Foreskin melanocyte (primary cell): ENCODE measurements at places on chromosomes 13 and 19.
A peak's percentile ranks its signal among the peaks of the same experiment; 100 is the strongest.

GRCh38 chr19:33366127-33366526, 7.4 kb upstream of the CEBPG start:
- no peak for DNase-seq

DNA sequence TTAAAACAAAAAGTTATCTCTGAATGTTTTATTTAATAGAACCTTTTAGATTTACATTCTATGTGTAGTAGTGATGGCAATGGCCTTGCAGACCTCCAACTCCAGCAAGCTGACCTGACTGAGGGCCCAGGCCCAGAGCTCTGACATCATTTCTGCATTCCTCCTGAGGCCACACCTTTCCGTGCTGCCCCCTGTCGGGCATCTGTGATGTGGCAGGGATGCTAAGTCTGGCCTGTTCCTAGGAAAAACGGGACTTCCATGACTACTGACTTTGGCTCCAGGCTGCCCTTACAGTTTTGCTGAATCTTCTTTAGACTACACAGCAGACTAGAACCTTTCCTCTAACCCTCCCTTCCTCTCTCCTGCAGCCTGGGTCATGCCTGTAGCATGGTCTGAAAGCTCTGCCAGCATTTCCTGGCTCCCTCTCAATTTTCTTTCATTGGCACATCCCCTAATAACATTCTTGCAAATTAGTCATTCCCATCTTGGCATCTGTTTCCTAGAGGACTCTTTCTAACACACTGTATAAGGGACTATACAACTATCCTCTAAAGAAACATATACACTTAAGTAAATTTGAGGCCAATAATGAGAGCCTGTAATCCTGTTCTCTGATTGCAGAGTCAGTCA, 249.1 kb downstream of the GPC5 start:
- DNase-seq, result no peak

DNA sequence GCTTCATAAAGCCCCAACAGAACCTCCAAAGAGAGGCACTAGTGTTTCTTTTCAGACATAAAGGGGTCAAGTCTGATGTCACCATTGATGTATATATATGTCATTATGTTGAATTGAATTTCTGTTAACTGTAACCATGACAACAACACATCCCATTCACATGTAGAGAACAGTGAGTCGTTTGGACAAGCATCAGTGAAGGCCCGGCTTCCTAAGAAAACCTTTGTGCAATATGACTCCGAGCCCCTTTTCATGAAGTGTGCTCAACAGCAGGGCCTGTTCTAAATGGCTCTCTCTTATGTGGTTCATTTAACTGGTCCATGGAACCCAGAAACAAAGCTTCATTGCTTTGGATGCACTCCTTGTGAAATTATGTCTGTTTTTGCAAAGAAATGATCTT, 67.2 kb upstream of the UBL3 start:
- peak; percentile 86 for DNase-seq

- no peak for DNase-seq
Observed at GRCh38 chr19:6216236-6216995, 63.4 kb downstream of the MLLT1 start.

DNA sequence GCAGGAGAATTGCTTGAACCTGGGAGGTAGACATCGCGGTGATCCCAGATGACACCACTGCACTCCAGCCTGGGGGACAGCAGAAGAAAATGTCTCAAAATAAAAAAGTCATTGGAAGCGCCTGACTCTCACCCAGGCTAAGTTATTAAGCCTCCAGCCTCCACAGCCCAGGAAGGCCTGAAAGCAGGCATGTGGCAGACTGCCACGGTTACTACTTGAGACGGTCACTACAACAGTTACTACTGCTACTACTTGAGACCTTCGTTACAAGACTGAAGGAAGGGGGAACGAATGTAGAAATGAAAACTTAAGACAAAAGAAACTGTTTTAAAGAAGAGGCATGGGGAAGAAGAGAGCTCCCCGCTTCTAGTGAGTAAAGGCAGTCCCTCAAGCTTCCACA, 9.6 kb downstream of the PRR22 start:
- no peak for DNase-seq

DNA sequence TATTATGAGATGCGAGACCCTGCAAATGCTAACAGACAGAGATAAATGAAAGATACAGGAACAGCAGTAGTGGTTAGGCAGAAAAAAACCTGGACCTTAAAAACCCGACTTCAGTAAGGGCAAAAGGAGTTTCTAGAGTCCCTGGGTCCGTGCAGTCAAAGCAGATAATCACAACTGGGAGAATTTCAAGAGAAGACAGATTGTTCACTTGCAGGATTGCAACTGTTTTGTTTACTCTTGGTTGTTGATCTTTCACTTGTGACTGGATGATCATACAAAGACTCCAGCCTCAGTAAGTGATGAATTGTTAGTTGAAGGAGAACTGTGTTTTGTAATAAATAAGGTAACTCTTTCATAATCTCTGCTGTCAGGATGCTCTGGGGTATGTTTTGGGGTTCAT, 135.1 kb downstream of the GPC6 start:
- no peak for DNase-seq

GRCh38 chr19:45591004-45591637, 6.5 kb upstream of the OPA3 start:
- no peak for DNase-seq

- no peak for DNase-seq
Observed at GRCh38 chr19:19270749-19271571, 2.1 kb downstream of the TM6SF2 start.

DNA sequence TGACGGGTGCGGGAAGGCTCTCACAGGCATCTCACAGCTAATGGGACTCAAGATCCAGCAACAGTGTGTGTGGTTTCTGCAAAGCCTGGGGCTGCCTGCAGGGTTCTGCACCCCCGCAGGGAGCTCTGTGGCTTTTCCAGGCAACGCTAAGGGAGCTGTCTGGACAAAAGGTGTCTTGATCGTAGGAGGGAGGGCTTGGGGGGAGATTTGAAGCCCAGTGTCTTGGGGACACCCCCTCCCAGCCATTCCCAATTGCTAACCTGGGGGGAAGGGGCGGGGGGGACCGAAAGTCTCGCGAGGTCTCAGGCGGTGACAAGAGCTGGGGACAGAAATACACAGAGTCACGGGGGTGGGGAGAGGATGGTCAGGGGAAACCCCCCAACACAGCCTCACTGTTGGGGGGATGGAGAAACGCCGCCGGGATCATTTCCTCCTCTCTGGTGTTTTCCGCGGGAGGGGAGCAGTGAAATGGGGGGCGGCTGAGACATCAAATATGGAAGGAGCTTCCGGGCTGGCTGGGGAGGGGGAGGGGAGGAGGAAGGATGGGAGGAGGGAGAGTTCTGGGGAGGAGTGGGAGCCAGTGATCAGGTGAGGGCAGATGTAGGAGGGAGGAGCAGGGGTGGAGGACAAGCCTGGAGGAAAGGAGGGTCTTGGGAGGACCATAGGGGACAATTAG, 13.3 kb downstream of the KCNC3 start:
- DNase-seq, result no peak

- DNase-seq, result no peak
Observed at GRCh38 chr13:30900436-30900835, 5.6 kb upstream of the MEDAG start.

DNA sequence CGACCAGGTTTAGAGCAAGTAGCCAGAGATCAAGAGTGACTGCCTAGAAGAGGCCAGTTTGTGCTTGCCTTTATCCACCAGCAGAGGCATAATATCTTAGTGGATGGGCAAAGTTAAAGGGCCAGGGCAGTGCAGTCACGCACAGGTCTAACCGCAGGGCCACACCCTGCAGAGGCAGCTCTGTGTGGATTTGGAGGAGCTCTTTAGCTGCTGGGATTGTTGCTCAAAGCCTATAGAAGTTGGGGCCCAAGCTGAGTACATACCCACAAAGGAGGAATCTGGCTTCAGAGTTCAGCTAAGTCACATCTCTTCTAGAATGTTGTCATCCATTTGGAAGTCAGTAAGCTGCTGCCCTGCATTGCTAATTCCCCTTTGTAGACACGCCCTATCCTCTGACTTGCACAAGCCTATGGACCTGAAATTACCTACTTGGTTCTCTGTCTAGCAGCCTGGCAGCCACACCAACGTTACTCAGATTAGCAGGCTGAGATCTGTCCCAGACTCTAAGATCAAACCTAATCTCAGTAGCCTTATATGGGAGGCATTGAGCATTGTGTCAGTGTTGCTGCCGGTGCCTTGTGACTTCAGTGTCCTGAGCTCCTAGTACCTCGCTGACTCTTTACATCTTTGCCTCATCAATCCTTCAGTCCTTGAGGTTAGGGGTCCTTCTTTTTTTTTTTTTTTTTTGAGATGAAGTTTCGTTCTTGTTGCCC, 102.9 kb upstream of the STARD13 start:
- no peak for DNase-seq

DNA sequence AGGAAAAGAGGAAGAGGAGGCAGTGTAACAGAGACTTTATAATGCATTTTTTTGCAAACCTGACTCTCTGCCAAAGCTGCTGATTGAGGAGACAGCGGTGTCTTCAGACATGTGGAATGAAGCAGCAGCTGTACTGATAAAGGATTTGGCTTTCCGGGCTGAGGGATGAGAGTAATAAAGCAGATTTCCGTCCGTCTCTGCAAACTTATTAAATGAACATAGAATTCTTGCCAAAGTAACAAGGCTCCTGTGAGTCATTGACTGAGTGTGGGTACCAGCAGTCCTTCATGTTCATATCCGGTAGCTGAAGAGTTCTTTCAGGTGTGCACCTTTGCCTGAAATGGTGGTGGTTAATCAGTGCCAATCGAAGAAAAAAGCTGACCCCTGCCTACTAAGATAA, 112.6 kb downstream of the LIG4 start:
- DNase-seq, result no peak

DNA sequence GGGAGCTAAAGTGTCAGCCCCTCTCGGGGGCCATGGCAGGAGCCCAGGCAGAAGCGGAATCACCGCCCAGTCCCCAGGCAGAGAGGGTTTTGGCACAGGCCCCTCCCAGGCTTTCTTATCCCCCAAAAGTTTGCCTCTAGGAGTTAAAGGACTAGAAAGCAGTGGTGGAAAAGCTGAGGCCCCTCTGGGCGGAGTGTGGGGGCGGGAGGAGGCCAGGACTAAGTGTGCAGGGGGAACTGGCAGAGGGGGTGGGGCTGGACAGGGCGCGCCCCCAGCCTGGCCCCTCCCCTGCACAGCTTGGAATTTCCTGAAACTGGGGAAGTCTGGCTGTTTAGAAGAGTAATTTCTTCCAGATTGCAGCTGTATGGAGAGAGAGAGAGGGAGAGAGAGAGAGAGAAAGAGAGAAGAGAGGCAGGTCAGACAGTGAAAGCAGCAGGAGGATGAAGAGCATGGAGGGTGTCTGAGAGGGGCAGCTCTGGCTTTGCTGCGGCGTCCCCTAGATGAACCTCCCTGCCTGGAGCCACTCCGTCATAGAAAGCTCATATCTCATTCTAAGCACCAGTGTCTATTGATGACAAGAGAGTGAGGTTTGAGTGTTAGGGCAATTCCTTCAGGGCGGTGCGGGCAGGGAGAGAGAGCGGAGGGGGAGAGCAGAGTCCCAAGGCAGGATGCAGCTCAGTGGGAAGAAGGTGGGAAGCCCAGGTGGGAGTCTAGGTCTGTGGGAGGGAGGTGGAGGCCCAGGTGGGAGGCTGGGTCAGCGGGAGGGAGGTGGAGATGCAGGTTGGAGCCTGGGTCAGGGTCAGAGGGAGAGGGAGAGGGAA, at the start of gene CDC42EP5:
CDC42EP5 (minus strand) TSS at position 226 of the 821 bp plus-strand sequence. CDS start 7,749 bp downstream, outside the sequence.
- peak; percentile 68 for DNase-seq

- no peak for DNase-seq
Observed at GRCh38 chr13:50359779-50360178, 344.5 kb downstream of the KCNRG start.

- DNase-seq, result no peak
Observed at GRCh38 chr13:72960541-72960940, 98.3 kb upstream of the KLF5 start.

DNA sequence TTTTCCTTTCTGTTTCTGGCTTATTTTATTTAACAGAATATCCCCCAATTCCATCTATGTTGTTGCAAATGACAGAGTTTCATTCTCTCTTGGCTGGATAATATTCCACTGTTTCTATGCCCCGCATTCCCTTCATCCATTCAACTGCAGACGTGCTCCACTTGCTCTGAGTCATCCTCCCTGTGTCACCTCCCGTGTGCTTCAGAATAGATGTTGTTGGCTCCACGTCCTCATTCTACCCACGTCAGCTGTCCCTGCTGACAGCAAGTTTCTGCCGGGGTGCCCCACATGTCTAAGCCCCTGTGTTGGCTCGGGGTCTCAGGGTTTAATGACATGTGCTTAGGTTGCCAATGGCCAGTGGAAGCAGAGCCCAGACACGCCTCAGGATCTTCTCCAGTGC, 1041.0 kb downstream of the UQCRFS1 start:
- no peak for DNase-seq

DNA sequence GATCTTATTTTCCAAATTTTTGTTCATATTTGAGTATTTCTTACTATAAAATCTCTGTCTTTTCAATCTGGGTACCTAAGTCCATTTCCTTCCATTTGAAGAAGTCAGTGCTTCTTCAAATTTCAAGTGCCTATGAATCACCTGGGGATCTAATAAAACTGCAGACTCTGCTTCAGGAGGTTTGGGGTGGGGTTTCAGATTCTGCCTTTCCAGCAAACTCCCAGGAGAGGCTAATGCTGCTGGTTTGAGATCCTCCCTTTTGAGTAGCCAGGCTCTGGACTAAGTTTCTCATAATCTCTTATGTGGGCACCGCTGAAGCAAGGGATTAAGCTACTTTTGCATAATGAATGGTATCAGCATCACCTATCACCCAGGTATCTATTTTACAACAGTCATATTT, 242.4 kb downstream of the RGCC start:
- DNase-seq, result no peak

- DNase-seq, result peak; percentile 91
Observed at GRCh38 chr19:19865750-19866610, at the start of gene ZNF253. Gene ZNF253, plus strand, starts transcription at chr19:19865882. Its CDS starts 115 bp downstream, at chr19:19865997.

GRCh38 chr13:21465710-21466160, 6.6 kb upstream of the ZDHHC20 start:
- DNase-seq, result no peak

DNA sequence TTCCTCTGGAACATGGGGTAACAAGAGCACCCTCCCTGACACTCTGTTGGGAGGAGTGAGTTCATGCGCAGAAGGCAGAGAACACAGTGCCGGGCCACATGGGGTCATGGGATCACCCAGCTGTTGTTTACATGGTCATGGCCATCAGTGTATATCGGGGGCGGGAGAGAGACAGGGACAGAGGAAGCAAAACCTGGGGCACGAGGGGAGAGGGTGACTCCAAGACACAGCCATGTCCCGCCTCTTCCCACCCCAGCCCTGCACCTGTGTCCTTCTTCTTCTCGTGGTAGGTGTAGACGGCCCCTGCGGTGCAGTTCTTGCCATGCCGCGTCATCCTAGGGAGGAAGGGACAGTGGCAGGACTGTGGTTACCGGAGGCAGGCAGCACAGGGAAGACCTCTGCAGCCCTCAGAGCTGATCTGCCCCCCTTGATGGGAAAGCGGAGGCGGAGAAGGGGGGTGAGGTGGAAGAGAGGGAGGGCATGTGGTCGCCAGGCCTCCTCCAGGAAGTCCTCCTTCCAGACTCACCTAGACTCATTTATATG, 19.9 kb downstream of the NOSIP start:
- no peak for DNase-seq
